Foreskin melanocyte (primary cell): ENCODE measurements at places on chromosomes 4 and X.
A peak's percentile ranks its signal among the peaks of the same experiment; 100 is the strongest.

GRCh38 chr4:36241771-36242170, 2.5 kb downstream of the ARAP2 start:
- peak; percentile 27 for DNase-seq

- DNase-seq = peak; percentile 40
Observed at GRCh38 chrX:41022566-41022965, 62.7 kb upstream of the USP9X start.

DNA sequence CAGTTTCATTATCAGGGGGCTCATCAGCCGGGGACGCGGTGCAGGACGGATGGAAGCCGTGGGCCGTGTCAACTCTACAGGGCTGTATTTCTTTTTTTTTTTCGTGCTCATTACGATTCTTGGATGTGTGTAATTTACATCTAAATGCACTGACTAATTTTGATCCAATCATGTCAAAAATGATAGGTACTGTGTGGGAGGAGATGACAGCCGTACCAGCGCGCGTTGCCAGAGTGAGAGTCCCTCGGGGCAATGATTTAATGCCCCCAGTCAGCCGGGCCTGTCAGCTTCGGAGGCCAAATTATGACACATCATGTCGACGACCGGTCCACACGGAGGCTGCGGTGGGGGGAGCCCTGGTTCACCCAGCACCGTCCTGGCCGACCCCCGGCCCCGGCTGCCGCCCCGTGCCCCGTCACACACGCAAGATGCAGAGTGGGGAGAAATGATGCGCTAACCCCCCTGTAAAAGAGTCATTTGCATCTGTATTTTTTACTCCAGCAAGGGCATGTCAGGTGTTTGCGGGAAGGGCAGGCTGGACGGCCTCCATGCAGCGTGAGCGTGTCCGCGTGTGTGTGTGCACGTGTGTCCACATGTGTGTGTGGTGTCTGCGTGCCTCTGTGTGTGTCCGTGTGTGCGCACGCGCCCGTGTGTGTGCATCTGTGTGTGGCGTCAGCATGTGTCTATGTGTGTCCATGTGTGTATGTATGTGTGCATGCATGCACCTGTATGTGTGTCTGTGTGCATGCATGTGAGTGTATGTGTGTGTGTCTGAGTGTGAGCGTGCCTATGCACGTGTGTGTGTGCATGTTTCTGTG, 74.3 kb upstream of the PPP2R3B start:
- no peak for DNase-seq

- no peak for DNase-seq
Observed at GRCh38 chr4:26490111-26490959, at the start of gene CCKAR. Gene CCKAR, minus strand, starts transcription at chr4:26490484. Its CDS starts 217 bp downstream, at chr4:26490267.

GRCh38 chr4:140071806-140072205, 82.2 kb downstream of the MAML3 start:
- DNase-seq = peak; percentile 100

DNA sequence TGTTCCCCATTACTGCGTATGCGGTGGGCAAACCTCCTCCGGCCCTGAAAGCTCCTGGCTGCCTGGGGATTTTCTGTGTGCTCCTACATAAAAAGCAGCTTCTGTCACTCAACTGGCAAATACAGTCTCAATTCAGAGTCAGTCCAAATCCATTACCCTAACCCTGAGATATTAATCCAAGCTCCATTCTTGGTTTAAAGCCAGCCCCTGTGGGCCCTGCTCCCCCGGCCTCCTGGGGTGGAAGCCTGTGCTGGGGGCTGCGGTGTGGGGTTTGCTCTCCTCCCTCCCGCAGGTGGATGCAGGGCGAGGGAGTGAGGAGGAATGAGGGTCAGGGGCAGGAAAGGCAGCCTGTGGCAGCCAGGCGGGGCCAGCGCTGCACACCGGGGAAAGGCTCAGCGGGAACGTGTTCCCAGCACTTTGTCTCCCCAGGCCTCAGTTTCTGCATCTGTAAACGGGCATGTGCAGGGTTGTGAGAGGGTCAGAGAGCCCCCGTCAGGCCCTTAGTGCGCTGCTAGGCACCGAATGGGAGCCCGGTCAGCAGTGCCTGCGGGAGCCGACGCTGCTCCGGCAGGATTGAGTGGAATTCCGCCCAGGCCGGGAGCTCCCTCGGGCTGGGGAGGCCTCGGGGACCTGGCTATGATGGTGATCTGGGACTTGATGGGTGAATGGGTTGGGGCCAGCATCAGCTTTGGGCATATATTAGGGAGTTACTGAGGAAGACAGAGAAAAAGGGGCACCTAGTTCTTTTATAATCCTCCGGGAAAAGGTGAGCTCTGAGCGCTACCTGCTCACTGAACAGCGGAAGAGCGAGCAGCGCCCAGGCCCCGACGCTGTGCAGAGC, 6.3 kb upstream of the RGS12 start:
- no peak for DNase-seq

GRCh38 chrX:51459125-51459524, 37.3 kb downstream of the NUDT11 start:
- no peak for DNase-seq

DNA sequence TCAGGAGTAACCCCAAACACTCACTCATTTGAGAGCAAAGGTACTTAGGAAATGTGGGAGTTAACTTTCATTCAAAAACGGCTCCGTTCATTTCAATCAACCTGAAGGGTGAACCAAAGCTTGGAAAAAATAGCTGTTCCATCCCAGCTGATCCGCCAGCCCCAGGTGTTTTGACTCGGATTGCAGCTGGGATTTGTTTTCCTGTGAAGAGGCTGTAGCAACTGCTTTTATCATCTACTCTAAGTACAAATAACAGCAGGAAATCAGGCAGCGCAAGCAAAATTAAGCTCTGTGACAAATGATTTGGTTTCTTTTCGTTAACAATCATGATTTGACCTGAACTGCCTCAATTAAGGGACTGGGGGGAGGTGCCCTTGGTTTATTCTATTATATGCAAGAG, 154.7 kb downstream of the BEND2 start:
- DNase-seq = no peak

- no peak for DNase-seq
Observed at GRCh38 chr4:108950158-108950915, 187.5 kb upstream of the ETNPPL start.

DNA sequence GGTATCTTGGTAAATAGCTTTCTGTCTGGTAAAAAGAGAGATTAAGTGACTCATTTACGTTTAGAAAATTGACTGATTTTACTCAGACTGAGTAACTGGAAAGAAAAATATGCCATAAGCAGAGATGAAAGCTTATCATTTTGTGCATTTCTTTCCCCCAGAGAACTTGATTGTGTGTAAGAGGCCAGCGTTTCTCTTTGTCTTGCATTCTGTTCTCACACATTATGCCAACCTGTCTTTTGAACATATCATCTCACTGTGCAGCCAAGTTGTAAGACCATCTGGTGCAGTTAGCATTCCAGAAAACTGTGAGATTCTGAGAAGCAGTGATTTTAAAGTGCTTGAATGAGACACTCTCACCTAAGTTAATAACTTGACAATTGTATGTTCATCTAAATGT, 651.3 kb downstream of the TECRL start:
- no peak for DNase-seq

DNA sequence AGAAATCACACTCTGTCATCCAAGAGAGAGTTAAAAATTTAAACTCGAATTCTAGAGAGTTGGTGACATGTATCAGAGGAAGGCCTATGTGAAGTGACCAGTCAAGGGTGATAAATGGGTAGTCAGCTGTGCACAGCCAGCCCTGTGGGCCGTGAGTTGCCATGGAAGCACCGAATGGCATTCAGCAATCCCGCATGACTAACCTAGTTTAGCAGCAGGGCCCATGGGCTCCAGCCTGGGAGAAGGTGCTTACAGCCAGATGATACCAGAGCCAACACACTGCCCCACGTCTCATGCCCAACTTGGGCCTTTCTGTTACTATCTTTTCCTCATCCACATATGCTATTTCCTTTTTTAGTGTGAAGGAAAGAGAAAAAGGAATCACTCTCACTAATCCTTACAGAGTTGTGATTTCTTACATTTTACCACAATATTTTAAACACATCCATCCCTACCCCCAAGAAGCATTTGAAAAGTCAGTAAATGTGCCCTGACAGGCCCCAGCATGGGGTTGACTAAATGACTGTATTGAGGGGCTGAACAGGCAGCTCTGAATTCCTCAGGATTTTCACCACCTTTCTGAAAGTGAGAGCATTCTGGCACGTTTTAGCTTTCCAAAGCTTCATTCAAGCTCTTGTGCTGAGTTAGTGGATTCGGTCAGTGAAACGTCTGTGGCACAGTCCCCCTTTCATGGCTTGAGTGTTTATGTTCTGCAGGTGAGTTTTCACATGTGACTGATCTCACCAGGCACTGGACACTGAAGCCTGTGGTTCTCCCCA, 104.2 kb downstream of the AFF1 start:
- DNase-seq = peak; percentile 52

GRCh38 chr4:43274376-43274775, 381.9 kb downstream of the GRXCR1 start:
- DNase-seq = no peak

- no peak for DNase-seq
Observed at GRCh38 chr4:178672512-178672911, 1230.3 kb upstream of the AGA start.

DNA sequence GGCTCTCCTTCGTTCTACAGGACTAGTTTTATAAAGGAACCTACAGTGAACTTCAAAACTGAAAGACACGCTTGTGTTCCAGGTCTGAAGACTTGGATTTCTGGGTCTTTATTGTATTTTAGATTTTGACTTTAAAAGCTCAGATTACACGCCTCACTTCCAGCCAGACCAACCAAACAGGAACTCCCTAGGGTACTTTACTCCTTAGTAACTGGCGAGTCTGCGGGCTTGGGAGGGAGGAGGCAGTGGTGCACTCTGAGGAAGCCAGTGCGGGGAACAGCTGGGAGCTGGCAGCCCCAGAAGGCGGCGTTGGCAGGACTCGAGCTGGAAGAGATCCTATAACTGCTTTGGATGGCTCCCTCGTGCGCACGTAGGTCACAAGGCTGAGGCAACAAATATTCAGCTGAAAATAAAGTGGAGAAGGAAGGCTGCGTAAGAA, 391 bp upstream of the PHKA1 start:
- peak; percentile 32 for DNase-seq

DNA sequence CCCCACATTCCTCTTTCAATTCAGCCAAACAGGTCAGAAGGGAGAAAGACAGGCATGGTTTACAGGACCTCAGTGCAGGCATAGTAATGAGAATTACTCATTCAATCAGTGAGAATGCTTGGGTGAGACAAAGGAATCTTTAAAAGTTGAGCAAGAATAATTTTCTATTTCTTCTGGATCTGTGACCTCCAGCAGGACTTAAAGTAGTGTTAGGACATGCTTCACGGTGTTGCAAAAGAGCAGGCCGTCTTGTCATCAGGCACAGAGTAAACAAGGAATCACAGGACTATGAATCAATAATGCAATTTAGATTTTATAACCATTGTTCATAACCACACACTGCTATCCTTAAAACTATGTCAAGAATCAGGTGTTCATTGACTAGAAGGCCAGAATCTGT, 130.6 kb upstream of the GLRA2 start:
- no peak for DNase-seq

GRCh38 chrX:39950018-39950688, 147.6 kb downstream of the BCOR start:
- DNase-seq = no peak
